ENCODE measurements at places on chromosomes 13 and 19. TPM values are rescaled to one million over a fixed set of nuclear protein-coding genes. Genes with fewer than 3 reads are reported as not detected.

KLK13 gene
- not detected for polyA plus RNA-seq

ESD gene
- polyA plus RNA-seq, result 139 TPM

DNA sequence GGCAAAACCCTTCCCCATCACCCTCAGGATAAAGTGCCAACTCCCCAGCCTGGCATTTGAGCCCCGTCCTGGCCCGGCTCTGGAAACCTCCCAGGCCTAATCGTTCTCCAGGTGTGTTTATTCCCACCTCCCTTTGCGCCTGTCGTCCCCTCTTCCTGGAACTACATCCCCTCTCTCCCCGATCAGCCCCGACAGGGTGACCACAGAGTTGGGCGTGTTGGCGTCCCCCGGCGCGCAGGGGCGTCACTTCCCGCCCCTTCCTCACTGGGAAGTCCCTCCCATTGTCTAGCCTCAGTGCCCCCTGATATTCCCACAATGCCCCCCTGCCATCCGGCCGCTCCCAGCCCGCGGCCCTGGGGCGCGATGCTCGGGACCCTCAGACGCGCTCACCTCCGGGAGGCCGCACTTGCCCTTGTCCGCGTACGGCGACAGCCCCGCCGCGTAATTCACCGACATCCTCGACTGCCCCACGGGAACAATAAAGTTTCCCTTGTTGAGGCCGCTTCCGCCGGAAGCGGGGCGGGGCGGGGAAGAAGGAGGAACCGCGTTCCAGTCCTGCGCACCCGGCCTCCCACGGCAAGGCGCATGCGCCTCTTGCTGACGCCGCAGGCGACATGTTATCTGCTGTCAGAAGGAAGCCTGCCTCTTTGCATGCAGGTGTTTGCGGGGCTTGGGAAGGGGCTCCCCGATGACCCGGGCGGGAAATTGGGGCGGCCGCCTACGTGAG lies at the start of the genes ANKRD24 and SIRT6:
Gene ANKRD24 (plus strand): TSS at position 606 of the 727 bp plus-strand sequence. CDS start 3,737 bp downstream, outside the sequence.
Gene SIRT6 (minus strand): TSS at position 480 of the 727 bp plus-strand sequence. CDS start 24 bp downstream, at position 456.
- peak within 1 kb of the TSS; percentile 59 for H3K4me3 ChIP-seq
- H3K27ac ChIP-seq, result peak within 1 kb of the TSS; percentile 88
- no peaks in the 10 kb centered on the region for H3K27me3 ChIP-seq
- DNase-seq, result peak; percentile 97

DNA sequence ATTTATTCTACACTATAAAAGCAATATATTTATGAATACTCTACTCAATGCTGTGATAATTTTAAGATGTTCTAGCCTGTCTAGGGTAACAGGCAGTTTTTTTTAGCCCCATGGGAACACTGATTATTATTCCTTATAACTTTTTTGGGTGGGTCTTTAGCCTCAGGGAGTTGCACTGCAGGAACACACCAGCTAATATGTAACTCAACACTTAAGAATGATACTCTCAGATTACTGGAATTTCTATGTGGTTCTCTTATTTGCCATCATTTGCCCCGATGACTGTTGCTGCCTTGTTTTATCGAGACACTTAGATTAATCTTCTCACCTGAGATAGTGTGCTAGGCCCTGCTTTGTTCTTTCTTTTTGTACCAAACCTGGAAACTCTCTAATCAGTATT lies 396.9 kb upstream of the SLITRK1 start:
- no peak overlapping the region for H3K4me3 ChIP-seq
- no peak for DNase-seq
- no peaks in the 10 kb centered on the region for H3K36me3 ChIP-seq
- no peak overlapping the region for H3K27ac ChIP-seq
- no peaks in the 10 kb centered on the region for H3K27me3 ChIP-seq

DNA sequence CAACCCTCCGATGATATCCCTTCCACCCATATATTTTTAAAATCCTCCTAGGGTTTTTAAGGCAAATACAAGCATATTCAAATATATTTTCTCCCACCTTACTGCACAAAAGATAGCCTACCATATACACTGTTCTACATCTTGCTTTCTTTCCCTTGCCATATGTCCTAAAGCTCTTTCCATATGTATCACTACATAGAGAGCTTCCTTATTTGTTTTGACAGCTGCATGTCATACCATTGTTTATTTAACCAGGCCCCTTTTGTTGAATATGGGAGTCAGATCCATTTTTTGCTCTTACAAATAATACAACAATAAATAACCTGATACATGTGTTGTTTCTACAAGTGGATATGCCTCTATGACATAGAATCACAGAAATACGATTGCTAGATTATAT lies 32.8 kb upstream of the WDFY2 start:
- H3K27me3 ChIP-seq, result no peaks in the 10 kb centered on the region
- no peak for DNase-seq
- no peak overlapping the region for H3K27ac ChIP-seq
- no peak overlapping the region for H3K4me3 ChIP-seq
- no peaks in the 10 kb centered on the region for H3K36me3 ChIP-seq
- peaks cover 40% of the 10 kb centered on the region for H3K4me1 ChIP-seq

GRCh38 chr19:42349378-42350107 lies 24.1 kb downstream of the MEGF8 start:
- H3K36me3 ChIP-seq, result peaks cover 4% of the 10 kb centered on the region
- H3K4me3 ChIP-seq, result no peak overlapping the region
- H3K4me1 ChIP-seq, result peaks cover 18% of the 10 kb centered on the region
- no peaks in the 10 kb centered on the region for H3K27me3 ChIP-seq

- no peaks in the 10 kb centered on the region for H3K27me3 ChIP-seq
- H3K4me3 ChIP-seq, result no peak overlapping the region
- H3K4me1 ChIP-seq, result no peaks in the 10 kb centered on the region
- no peak for DNase-seq
These were observed 412.2 kb upstream of the KLHL1 start for GRCh38 chr13:70520275-70521036.
